ENCODE measurements at places on chromosomes 16 and 17.

GRCh38 chr16:1378804-1379303 is 27.1 kb downstream of the GNPTG start:
- DNase-seq: peak; percentile 79

- no peak for DNase-seq
Measured at GRCh38 chr17:42898147-42898811, 2.3 kb upstream of the G6PC1 start.

GRCh38 chr17:77449908-77450741 is 309.4 kb downstream of the SEC14L1 start:
- DNase-seq: peak; percentile 85

DNA sequence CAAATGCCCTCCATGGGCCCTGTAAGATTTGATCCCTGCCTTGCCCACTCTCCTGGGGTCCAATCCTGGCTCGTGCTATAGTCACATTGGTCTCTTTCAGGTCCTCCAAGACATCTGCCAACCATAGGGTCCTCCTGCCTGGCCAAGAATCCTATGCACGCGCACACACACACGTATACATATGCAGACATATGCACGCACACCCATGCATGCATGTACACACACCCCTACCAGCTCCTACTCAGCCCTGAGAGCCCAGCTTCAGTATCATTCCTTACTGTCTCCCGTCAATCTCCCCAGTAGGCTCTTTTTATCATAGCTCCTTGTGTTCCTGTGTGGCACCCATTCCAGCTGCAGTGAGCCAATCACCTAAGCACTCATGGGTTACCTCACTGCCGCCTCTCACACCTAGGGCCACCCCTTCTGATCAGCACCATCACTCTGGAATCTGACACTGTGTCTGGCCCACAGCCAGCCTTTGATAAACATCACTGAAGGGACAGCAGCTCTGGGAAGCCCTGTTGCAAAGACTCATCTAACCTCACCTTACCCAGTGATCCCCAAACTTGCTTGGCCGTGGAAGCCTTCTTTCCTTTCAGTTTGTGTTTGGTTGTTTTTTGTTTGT is 7.9 kb upstream of the DNAH17 start:
- no peak for DNase-seq

DNA sequence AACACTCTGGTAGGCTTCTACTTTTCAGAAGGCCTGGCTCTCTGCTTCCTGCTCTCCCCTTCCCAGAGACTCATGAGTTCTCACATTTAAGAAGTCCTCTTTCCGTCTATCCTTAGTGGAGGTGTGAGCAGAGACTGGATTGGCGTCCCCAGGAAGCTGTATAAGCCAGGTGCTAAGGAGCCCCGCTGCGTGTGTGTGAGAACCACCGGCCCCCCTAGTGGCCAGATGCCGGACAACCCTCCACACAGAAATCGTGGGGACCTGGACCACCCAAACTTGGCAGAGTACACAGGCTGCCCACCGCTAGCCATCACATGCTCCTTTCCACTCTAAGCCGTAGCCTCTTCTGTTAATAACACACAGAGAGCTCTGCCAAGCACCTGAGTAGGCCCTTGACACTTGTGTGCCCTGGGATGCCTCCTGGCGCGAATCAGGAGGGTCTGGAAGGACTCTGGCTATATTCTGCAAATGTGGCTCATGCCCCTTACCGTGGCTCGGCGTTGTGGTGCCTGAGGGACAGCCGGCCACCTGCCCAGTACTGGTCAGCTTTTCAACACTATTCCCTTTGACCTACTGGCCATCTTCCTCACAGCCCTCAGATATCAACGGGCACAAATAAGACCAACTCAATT is 13.9 kb downstream of the CYB5D2 start:
- DNase-seq: no peak

GRCh38 chr17:48393283-48393682 is 36.7 kb downstream of the SKAP1 start:
- no peak for DNase-seq

GRCh38 chr16:88411951-88412576 is 29.3 kb downstream of the ZNF469 start:
- DNase-seq: no peak

- no peak for DNase-seq
Measured at GRCh38 chr16:84829168-84829965, 9.6 kb downstream of the CRISPLD2 start.

All from stimulated activated naive CD8-positive, alpha-beta T cell treated with anti-CD3 and anti-CD28 coated beads, Interleukin-15, Interleukin-2, amounts not matched to agents 100 U/mL and 50 U/mL, for 24 hours (primary cell).